G401 (cell line): ENCODE measurements at places on chromosomes 1 and 21. TPM values are rescaled to one million over a fixed set of nuclear protein-coding genes. Genes with fewer than 3 reads are reported as not detected.

AIM2 gene
- not detected in 2 replicates for total RNA-seq

LDLRAD2 gene
- total RNA-seq: not detected in 2 replicates

DNA sequence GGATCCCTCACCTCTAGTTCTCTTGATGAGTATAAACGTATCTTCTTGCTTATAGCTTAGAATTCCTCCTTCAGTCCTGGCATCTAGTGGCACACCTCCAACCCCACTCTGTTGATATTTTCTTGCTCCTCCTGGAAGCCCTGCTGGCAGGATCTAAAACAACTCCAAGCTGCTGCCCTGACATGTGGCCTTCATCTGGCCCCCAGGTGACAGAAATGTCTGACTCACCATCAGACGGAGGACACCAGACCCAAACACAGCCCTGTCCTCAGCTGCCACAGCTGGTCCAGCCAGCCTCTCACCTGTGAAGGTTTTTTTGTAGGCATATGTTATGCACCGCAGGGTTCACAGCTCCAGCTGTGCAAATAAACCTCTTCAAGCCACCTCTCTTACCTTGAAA is 53.4 kb downstream of the KRTAP19-8 start:
- DNase-seq: no peak

SPRR2A gene
- not detected in 2 replicates for total RNA-seq

SLAMF9 gene
- total RNA-seq: not detected in 2 replicates

DNA sequence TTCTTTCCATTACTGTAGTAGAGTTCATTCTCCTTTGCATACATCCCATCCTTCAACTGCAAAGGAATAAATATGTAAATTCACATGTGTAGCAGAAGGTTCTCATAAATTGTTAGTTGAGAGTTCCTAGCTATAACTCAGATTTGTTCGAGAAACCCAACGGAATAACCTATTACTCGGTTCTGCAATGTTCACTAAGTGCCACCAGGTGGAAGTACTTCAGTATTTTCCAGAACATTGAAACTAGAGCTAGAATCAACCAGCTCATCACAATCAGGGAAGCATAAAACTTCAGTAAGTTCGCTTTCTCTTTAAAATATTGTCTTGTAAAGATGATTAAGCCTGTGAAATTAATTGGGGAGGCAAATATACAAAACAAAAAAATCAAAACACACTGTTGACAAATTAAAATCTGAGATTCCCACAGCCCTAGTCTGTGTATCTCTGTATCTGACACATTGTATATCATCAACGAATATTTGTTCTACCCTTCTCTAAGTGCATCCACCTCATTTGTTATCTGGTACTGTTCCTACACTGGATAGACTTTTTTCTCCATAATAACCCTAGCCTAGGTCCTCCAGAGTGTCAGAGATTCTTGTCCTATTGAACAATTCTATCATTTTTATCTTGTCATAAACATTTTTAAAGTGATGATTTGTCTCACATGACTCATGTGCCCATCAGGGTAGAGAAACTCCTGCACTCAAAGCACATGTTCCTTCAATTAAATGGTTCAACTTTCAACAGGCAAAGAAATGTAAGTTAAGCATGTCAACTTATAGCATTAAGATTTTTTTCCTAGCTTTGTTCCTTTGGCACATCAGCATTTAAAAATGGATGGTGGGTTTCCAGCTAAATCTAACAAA is 31.9 kb downstream of the MROH9 start:
- peak; percentile 38 for DNase-seq

DNA sequence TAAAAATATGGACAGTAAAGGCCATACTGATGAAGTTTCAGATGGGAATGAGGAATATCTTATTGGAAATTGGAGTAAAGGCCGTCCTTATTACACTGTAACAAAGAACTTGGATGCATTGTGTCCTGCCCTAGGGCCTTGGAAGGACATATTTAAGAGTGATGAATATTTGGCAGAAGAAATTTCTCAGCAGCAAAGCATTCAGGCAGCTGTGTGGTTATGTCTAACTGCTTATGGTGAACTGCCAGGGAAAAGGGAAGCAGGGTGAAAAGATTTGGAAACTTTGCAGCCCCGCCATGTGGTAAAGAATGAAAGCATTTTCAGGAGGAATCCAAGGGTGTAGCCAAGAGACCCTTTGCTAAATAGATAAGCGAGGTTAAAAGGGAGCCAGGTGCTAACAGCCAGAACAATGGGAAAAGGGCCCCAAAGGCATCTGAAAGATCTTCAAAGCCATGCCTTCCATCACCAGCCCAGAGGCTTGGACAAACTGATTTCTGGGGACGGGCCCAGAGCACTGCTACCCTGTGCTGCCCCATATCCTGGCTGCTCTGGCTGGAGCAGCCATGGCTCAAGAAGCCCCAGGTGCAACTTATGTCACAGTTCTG is 200.0 kb downstream of the PTPRU start:
- DNase-seq: no peak

KRTAP21-2 gene
- not detected in 2 replicates for total RNA-seq

RSPH1 gene
- 0.41 TPM in 1 of 2 replicates, not detected in the other for total RNA-seq

ACTN2 gene
- total RNA-seq: 0.75 TPM in 1 of 2 replicates, not detected in the other

DNA sequence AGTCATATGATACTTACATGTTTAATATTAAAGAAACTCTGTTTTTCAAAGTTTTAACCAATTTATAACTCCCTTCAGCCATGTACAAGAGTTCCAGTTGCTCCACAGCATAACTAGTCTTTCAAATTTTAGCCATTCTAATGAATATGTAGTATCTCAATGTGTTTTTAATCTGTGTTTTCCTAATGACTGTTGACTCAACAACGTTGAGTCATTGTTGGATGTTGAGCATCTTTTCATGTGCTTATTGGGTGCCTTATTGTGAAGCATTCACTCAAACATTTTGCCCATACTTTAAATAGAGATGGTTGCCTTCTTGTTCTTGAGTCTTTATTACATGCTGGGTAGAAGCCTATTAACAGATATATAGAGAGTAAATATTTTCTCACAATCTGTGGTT is 240.2 kb upstream of the LYPLAL1 start:
- no peak for DNase-seq

DNA sequence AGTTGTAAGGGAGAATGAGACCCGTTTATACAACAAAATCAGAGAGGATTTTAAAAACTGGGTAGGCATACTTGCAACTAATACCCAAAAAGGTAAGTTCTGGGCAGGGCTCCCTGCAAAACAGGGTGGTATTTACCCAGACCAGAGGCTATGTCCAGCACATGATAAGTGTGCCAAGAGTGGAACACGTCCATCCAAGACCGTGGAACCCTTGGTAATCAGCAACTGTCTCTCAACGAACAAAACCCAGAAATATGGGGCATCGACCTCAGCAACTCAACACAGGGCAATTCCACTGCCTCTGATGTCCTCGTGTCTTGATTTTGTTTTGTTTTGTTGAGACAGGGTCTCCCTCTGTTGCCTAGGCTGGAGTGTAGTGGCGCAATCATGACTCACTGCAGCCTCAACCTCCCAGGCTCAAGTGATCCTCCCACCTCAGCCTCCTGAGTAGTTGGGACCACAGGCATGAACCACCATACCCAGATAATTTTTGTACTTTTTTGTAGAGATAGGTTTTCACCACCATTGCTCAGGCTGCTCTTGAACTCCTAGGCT is 26.7 kb upstream of the MX1 start:
- DNase-seq: no peak

- no peak for DNase-seq
Observed at GRCh38 chr21:41217671-41218385, 49.9 kb downstream of the BACE2 start.

DNA sequence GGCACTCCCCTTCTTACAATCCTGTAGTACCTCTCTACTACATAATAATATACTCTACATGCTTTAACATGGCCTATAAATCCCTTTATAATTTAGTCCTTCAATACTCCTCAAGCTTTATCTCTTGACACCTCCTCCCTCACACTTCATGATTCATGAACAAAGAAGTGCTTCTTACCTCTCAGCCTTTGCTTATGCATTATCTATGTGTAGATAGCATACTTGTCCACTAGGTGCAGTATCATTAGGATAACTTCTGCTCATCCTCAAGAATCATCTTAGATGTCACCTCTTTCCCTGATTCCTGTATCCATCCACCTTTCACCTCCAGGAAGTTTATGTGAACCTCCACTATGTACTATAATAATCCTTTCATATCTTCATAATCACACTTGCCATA is 74.4 kb downstream of the COL24A1 start:
- no peak for DNase-seq

GRCh38 chr1:216216305-216216704 is 206.9 kb downstream of the USH2A start:
- DNase-seq: no peak

DNA sequence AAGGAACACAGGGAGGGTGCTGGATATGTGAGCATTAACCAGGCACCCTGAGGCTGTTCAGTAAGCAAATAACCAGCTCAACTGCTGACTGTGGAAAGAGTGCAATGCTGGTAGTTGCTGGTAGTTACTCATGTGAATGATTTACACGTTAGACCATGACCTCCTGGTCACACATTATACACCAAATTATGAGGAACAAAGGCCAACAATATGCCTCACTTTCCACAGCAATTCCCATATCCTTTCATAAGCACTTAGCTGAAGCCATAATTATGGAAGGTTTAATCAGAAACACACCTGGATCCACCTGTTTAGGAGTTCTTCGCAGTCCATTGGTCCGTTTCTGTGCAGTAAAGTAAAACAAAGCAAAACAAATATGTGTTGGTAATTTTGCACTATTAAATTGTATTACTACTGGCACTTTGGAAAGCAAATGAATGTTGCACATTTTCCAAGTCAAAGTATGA is 281.8 kb downstream of the VAV3 start:
- no peak for DNase-seq

GRCh38 chr1:208606959-208607358 is 362.8 kb upstream of the PLXNA2 start:
- no peak for DNase-seq

DNA sequence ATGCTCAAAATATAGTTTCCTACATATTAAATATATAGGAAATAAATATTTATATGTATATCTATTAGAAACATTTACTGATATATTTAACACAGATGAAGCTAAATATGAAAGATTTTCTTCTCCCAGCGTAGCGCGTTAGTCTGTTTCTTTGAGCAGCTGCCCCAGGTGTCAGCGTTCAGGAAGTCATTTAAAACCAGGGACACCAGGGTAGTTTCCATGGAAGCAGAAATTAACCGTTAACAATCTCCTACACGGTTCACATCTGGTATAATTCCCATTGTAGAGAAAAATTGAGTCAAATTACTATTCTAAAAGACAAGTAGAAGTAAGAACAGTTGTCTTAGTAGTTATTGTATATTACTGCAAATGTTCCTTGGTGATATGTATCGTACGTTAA is 1443.7 kb downstream of the MRPL39 start:
- no peak for DNase-seq

OR2L3 gene
- total RNA-seq: not detected in 2 replicates

DNA sequence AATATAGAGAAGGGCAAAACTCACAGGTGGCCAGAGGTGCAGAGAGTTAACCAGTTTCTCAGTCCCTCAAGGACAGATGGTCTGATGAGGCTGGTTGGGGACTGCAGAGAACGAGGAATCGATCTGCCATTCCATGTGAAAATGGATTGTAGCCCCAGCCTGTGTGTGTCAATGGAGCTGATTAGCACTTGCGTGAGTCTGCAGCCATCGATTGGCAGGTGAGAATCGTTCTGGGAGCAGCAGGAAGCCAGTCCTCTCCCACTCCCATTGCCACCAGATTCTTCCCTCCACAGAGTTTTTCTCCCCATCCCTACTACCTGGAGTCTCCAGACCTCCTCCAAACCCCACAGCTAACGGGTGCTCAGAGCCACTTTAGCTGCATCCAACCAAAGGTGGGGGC is 18.3 kb upstream of the PSMB2 start:
- no peak for DNase-seq

PFKFB2 gene
- 18.8 and 25.6 TPM in 2 replicates for total RNA-seq

- DNase-seq: no peak
Observed at GRCh38 chr1:97632075-97632474, 288.8 kb downstream of the DPYD start.

RAB3GAP2 gene
- total RNA-seq: 10.6 and 17.8 TPM in 2 replicates

- no peak for DNase-seq
Observed at GRCh38 chr21:45335761-45336534, 48.3 kb upstream of the POFUT2 start.

DNA sequence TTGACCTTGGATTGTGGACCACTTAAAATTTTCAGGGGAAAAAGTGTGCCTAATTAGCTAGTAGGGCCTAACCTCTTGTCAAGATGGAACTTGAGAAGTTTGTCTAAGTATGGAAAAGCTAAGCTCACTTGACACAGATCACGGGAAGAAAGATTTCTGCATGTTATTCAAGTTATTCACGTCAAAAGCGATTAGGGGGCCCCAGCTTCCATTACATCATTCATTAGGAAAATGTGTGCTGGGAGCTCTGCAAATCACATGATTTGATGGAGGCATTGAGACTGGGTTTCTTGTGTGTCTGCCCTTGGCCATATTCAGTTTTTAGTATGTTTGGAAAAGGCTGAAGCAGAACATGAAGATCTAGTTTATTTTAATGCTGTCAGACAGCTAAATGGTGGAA is 15.5 kb upstream of the POGZ start:
- no peak for DNase-seq

CFAP74 gene
- total RNA-seq: not detected in 2 replicates

DNA sequence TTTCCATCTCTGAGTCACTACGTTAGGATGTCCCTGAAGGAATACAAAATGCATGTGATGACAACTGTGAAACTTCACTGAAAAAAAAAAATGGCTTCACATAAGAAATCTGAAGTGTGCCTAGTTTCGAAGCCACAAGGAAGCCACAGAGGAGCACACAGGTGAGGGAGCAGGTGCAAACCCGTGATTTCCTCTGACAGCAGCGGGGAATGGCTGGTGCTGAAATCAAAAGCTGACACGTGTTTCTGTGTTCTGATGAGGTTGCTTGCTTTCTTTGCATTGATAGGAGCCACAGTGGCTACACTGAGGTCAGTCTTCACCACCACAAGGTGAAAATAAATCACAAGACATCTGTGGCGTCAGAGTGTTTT is 105.7 kb upstream of the TLR5 start:
- no peak for DNase-seq

DNA sequence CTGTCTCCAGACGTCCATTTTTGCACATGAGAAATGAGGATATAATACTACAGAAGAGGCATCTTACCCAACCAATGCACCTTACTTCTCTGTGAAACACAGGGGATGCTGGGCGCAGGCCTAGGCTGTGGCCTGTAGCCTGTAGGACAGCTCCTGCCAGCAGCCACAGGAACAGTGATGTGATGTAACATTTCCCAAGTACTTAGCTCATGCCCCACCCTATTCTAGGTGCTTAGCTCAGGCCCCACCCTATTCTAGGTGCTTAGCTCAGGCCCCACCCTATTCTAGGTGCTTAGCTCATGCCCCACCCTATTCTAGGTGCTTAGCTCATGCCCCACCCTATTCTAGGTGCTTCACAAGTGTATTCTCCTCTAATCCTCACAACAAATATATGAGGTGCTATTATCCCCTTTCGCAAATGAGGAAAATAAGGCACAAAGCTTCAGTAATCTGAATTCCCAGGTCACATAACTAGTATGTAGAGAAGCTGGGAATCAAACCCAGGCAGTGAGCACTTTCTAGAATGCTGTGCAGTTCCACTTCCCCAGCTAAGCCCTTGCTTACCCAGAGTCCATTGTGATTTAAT is 4.6 kb upstream of the NAXE start:
- DNase-seq: no peak
